ENCODE measurements at places on chromosomes 1 and 21.

GRCh38 chr1:232207073-232207866 is 422.7 kb downstream of the SIPA1L2 start:
- H3K27ac ChIP-seq = no peak overlapping the region

- H3K27ac ChIP-seq = no peak overlapping the region
- H3K4me1 ChIP-seq = no peaks in the 10 kb centered on the region
- H3K36me3 ChIP-seq = no peaks in the 10 kb centered on the region
These were observed 97.8 kb upstream of the ZC3H11B start for GRCh38 chr1:219710529-219711194.

- no peaks in the 10 kb centered on the region for H3K36me3 ChIP-seq
- no peak overlapping the region for H3K4me3 ChIP-seq
- no peaks in the 10 kb centered on the region for H3K27me3 ChIP-seq
These were observed 4.7 kb upstream of the C21orf91 start for GRCh38 chr21:17823846-17824245.

DNA sequence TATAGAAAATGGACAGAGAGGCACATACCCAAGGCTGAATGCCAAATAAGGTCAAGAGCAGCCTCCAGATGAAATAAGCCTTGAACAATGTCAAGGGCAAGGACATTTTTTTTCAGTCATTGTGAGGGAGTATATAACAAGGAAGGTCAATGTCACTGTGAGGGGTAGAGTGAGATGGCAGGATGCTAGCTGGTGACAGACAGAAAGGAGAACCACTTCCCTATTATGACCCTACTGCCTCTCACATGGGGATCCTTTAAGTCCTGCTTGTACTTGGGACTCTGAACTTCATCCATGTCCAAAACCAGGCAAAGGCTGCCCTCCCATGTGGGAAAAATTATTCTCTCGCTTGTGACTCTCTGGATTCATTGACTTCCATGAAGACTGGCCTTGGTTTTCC is 119.5 kb upstream of the COA6 start:
- H3K27ac ChIP-seq = no peak overlapping the region
- H3K27me3 ChIP-seq = peaks cover 3% of the 10 kb centered on the region
- no peak for DNase-seq
- H3K4me3 ChIP-seq = no peak overlapping the region

- peak overlapping the region; percentile 5 for H3K27ac ChIP-seq
- no peak for DNase-seq
- no peaks in the 10 kb centered on the region for H3K27me3 ChIP-seq
- H3K4me1 ChIP-seq = no peaks in the 10 kb centered on the region
- no peaks in the 10 kb centered on the region for H3K36me3 ChIP-seq
These were observed 103.8 kb downstream of the LRRC7 start for GRCh38 chr1:69671363-69672010.

Data from osteocyte (in vitro differentiated cells).